ENCODE measurements at places on chromosomes 13 and 19. TPM values are rescaled to one million over a fixed set of nuclear protein-coding genes. Genes with fewer than 3 reads are reported as not detected.

GRCh38 chr19:46631481-46631880 is 4.5 kb downstream of the GNG8 start:
- no peak for DNase-seq

DNA sequence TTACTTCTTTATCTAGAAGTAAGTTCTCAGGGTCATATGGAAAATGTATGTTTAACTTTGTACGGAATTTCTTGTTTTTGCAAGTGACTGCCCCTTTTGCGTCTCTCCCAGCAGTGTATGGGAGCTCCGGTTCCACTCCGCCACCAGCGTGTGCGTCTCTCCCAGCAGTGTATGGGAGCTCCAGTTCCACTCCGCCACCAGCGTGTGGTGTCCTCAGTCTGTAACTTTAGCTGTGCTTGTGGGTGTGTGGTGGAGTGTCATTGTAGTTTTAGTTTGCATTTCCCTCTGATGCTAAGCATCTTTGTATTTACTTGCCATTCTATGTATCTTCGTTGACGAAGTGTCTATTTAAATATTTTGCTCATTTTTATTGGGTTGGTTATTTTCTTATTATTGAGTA is 2.4 kb downstream of the CUL4A start:
- no peak for DNase-seq

GRCh38 chr13:44652168-44652567 is 76.0 kb upstream of the TSC22D1 start:
- no peak for DNase-seq

DNA sequence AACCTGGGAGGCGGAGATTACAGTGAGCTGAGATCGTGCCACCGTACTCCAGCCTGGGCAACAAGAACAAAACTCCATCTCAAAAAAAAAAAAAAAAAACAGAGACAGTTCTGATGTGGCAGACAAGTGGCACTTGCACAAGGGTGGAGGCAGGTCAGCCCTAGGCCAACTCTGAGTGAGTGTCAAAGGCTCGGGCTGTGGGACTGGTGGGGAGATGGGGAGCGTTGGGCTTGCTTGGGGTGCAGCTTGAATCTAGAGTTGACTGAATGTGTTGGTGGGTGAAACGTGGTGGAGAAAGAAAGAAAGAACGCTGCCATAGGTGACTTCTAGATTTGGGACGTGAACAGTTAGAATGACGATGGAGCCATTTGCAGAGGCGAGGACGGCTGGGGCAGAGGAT is 121.3 kb upstream of the SPACA7 start:
- no peak for DNase-seq

GRCh38 chr13:102558029-102558428 is 38.8 kb upstream of the TPP2 start:
- no peak for DNase-seq

DNA sequence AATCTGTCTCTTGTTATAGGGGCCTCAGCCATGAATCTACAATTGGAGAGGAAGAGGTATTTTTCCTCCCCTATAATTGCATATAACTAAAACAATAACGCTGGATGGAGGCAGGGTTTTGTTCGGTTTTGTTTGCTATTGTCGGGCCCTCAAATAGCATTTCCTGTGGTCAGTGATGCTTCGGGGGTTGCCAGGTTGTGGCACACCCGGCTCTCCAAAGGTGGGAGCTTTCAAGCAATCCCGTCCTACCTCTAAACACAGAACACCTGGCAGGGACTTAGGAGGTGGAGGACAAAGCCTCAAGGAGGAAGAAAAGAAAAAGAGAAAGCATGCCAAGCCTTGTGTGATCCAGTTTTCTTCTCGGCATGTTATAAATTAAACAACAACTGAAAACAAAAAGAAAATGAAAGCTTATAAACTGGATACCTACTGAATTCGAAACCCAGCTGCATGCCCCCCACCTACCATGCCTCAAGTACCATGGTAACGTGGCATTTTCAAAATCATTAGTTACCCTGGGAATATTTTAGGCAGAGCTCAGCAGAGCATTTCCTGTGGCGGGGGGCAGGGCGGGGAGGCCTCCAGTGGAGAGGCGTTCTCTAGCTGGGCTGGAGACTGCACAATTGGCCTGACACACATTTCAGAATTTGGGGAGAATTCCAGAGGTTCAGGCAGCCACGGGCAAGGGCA is 213.8 kb downstream of the DCLK1 start:
- no peak for DNase-seq

DNA sequence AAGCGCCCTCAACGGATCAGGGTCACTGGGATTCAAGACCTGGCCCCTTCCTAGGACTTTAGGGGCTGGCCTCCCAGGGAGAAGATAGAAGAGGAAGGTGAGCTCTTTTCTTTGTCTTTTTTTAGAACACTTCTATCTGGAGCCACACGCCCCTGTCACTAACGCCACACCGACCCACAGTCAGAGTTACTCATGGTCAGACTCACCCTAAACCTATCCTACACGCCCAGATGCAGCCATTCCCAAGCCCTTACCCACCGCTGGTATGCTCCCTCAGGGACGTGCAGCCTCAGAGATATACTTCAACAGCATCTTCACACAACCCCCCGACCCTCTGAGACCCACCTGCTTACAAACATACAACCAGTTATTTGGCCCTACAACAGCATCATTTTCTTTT is 29.9 kb upstream of the MUC16 start:
- no peak for DNase-seq

GRCh38 chr19:6472713-6473112 is 8.6 kb downstream of the CRB3 start:
- no peak for DNase-seq

DNA sequence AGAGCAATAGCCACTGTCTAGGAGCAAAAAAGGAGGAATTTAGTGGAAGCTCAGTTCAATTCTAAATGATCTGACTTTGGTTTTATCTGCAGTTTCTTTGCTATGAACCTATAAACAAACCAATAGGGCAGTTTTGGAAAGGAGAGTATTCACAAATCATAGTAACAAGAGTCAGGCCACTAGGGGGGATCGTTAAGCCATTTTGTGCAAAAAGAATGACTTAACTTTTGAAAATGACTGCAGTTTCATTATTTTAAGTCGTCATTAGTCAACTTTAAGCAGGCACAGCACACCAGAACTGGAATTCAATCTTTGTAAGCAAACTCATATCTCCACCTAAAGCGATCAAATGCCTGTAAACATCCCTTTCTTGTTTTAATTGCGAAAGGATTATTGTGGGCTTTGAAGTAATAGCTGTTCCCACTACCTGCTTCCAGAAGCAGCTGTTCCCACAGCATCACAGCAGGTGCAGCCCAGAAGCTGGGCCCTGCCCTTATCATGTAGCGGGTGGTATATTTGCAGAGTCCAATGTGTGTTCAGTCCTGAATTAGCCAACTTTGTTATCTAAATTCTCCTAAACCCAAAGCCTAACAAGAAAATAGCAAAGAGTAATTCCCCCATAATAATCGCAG is 51.5 kb downstream of the SOX21 start:
- DNase-seq, result no peak

DNA sequence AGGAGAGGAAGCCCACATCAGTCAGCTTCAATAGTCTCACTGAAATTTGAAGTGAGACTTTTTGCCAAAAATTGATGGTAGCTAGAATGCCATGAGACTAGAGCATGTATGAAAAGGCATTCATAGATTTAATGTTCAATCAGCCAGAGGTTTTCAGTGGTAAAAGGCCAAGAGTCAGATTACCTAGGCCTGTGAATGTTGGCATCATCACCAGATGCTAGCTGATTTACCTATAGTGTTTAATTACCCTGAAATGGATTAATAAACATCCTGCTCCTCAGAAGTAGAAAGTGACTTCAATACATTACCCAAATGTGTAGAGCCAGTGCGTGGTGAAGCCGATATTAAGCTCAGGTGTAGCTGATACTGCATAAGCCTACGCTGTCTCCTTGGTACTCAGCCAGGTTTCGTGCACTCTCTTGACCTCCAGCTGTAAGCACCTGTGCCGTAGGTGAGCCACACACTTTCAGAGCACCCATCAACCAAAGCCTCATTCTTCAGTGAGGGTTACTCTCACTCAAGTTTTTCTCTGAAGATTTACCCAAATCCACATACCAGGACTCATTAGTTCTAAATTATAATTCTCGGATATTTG is 1140.3 kb upstream of the SLC10A2 start:
- DNase-seq, result no peak

DNA sequence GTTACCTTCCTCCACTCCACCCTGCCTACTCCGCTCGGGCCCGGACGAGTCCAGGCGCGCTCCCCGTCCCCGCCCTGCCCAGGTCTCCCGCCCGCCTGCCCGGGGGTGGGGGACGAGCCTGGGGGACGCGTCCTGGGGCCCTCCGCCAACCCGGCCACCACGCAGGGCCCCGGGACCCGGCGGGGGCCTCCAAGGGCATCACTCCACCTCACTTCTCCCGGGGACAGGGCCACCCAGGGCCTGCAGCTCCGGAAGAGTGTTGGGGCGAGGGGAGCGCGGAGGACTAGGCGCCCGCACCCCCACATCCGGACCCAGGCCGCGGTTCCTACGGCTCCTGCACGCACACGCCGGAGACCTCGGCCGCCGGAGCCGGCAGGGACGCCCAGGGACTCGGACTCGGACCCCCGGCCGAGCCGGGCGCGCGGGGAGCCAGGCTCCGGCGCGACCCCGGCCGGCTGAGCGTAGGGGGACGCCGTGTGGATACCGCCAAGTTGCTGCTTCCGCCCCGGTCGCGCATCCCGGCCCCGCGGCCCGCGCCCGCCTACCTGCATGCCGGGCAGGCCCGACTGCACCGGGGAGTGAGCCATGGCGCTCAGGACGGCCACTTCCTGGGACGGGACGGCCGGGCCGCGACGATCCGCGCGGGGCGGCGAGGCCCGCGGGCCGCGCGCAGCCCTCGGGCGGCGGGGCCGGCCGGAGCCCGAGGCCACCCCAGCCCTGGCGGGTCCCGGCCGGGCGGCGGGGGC is 534 bp downstream of the STK24 start:
- no peak for DNase-seq

- no peak for DNase-seq
Measured at GRCh38 chr19:54248016-54248601, 5.5 kb upstream of the LILRA6 start.

- DNase-seq, result no peak
Measured at GRCh38 chr13:48944221-48944620, 31.5 kb upstream of the FNDC3A start.

- no peak for DNase-seq
Measured at GRCh38 chr13:22789916-22790315, 390.9 kb upstream of the SGCG start.

GRCh38 chr13:99932912-99933311 is 38.7 kb downstream of the ZIC5 start:
- DNase-seq, result no peak

- no peak for DNase-seq
Measured at GRCh38 chr19:10004617-10005016, 5.7 kb downstream of the COL5A3 start.

The CAPN12 gene
- 0.34 TPM for polyA plus RNA-seq

The GPR12 gene
- polyA plus RNA-seq, result not detected

The TUBA3C gene
- polyA plus RNA-seq, result not detected

The MATK gene
- not detected for polyA plus RNA-seq

The CUL4A gene
- polyA plus RNA-seq, result 51.5 TPM

The CASP14 gene
- polyA plus RNA-seq, result not detected

The TFPT gene
- polyA plus RNA-seq, result 15.3 TPM

The CYP4F8 gene
- not detected for polyA plus RNA-seq

The FLT3 gene
- not detected for polyA plus RNA-seq

The HAUS8 gene
- polyA plus RNA-seq, result 14.0 TPM

The MBD3L3 gene
- not detected for polyA plus RNA-seq

The MYO1F gene
- polyA plus RNA-seq, result 0.33 TPM

The GPR183 gene
- polyA plus RNA-seq, result 0.31 TPM
